ENCODE measurements at places on chromosomes 7 and 10.

DNA sequence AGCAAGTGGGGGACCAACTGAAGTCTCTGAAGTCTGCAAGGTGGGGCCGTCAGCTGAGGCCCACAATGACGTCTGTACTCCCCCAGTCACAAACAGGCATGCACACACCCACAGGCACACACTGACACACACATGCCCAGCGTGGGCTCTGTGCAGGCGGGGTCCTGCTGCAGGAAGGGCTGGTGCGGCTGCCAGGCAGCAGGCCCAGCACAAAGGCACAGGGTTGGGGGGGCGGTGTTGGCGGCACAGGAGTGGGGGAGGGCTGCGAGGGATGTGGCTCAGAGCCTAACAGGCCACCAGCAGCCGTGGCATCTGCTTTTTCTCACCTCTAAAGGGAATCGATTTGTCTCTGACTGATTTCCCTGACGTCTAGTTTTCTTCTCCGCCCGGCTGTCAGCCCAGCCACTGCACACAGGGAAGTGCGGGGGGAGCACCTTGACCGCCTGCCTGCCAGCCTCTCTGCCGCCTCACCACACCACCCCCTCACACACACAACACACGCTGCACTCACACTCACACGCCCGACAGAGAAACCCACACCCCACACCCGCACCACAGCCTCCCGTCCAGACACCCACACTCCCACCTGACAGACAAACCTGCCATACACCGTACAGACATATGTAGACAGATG lies 43.5 kb upstream of the ZMIZ1 start:
- DNase-seq = peak; percentile 94

DNA sequence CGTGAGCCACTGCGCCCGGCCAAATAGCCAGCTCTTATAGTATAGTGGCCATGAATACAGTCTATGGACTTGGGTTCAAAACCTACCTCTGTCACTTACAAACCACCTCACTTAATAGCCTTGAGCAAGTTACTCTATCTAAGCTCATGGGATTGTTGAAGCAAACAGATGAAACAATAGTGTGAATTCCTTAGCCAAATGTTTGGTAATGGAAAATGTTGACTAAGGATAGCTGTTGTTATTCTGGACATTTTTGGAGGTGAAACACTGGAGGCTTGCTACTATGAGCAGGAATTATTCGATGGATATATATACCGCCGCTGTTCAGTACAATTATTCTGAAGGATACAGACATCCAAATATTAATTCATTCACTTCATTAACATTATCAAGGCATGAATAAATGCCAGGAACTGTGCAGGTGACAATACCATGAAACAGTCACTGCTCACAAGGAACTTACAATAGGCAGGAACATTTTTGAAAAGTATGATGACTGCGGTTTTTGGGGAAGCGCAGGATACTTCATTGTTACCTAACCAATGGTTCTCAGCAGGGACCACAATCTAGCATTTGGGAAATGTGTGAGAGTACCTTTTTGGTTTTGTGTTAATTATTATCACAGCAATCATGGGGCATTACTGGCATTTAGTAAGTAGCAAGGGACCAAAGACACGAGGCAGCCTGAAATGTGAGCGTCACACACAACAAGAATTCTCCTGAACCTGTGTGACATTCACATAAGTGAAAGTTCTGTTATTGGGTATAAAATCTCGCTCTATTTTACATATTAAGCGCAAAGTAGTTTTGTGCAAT lies 55.7 kb downstream of the CUBN start:
- DNase-seq = no peak

DNA sequence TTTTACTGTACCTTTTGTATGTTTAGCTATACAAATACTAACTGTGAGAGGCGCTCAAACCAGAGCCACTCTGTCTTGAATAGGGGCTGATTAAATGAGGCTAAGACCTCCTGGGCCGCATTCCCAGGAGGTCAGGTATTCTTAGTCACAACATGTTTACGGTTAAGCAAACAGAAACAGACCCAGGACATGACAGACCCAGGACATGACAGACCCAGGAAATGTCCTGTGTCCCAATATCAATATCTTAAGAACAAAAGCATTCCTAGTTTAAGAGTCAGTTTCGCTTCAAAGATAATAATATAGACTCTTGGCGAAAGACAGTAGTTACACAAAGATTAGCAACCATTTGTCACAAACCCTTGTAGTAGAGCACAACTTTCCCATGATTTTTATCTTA lies 304.5 kb downstream of the CCSER2 start:
- no peak for DNase-seq

GRCh38 chr10:63324495-63324854 lies 141.3 kb downstream of the JMJD1C start:
- DNase-seq = no peak

DNA sequence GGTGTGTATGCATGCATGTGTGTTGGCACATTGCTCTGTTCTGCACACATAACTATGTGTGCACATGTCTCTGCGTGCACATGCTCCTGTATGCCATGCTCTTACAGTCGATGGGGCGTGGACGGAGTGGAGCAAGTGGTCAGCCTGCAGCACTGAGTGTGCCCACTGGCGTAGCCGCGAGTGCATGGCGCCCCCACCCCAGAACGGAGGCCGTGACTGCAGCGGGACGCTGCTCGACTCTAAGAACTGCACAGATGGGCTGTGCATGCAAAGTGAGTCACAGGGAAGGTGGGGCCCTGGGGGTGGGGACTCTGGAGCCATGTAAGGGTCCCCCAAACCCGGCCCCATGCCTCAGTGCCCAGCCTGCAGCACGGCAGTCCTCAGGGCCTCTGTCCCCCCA lies 30.6 kb upstream of the SLC29A3 start:
- no peak for DNase-seq

- DNase-seq = peak; percentile 81
These were observed 1.2 kb upstream of the SGMS1 start for GRCh38 chr10:50624866-50625501.

- DNase-seq = no peak
These were observed 67.7 kb downstream of the ARHGAP22 start for GRCh38 chr10:48536916-48537890.

DNA sequence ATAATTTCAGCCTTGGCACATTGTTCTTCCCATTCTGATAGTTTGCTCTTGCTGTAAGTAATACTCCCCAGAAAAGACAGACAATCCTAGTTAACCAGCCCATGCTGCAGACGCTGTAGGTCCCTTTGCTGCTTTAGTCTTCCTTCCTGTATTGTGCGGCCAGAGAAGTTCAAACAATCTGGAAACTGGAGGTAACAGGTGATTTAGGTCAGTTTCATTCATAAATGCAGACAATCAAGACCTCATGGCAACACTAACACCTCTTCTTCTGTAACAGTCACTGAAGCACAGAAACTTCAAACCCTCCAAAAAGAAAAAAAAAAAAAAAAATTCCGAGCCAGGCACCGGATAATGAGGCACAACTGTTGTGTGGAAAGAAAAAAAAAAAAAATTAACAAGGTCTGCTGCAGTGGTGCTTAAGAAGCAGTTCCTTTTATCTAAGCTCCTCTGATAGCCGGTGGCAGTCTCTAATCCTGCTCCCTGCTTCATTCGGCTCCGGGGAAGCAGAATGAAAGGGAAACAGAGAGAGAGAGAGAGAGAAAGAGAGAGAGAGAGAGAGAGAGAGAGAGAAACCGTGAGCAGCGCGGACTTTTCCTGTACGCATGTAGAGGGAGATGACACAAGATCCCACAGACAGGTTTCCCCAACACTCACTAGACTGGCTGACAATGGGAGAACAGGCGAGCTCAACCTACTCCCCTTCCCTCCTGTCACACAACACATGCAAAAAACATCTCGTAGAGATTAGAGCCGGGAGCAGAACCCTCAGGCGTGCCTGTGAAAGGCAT lies at the start of gene SEMA3A:
Gene SEMA3A (minus strand): TSS at position 306 of the 788 bp plus-strand sequence. CDS start 203 bp downstream, at position 103.
- peak; percentile 19 for DNase-seq

- DNase-seq = no peak
These were observed 28.7 kb upstream of the NAMPT start for GRCh38 chr7:106313456-106313901.

- no peak for DNase-seq
These were observed 643.0 kb downstream of the SUGCT start for GRCh38 chr7:40777730-40778312.

DNA sequence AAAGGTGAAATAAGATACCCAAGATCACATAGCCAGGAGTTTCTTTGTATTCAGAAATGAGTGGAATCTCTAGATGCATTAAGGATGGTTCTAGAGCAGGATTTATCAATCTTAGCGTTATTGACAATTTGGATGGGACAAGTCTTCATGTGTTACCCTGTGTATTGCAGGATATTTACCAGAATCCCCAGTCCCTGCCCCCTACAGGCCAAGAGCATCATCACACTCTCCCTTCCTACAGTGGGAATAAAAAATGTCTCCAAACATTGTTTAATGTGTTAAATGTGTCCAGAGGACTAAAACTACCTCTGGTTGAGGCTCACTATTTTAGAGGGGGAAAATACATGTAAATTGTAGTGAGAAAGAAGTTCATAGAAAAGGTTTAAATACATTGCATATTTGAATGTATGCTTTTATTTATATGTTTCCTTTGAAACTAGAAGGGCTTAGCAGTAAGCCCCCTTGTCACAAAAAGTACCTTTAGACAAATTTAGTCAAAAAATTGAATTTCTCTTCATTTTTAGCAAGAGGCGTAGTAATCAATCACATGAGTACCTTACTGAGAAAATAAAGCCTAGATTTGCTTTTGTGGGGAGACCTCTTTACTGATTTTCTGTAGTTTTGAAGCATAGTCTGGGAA lies 141.2 kb downstream of the MLLT10 start:
- DNase-seq = peak; percentile 16

- no peak for DNase-seq
These were observed 83.4 kb downstream of the LANCL2 start for GRCh38 chr7:55448526-55448925.

DNA sequence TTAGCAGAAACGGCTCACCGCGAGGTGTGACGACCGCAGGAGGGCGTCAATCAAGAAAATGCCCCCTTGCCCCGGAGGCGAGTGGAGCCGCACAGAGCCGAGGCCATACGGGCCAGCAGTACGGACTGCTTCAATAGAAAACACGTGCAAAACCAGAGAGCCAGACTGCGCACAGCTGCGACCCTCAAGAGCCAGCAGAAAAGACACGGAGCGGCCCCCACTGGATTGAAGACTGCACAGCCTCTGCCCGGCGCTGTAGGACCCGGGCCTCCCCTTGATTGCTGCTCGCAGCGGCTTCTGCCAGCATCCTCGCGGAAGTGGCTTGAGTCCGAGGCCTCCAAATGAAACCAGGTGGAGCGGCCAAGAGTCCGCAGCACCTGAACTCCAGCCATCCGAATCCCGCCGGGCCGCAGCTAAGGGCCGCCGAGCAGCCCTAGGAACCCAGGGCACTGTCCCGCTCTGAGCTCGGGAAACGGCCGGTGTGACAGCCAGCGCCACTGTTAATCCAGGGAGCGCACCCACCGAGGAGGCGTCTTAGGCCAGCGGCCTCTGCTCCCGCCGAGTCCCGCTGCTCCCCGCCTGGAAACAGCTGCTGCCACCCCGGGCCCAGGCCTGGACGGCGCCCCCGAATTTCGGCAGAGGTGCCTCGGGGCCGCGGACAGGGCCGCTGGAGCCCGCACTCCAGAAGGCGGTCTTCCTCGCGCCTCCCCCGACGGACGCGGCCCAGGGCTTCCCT lies 660 bp upstream of the HHEX start:
- DNase-seq = no peak

Data from immature natural killer cell (primary cell).